Muscle of arm (tissue), 14 donors: ENCODE measurements at places on chromosomes 4 and X. TPM values are rescaled to one million over a fixed set of nuclear protein-coding genes. Genes with fewer than 3 reads are reported as not detected.
A peak's percentile ranks its signal among the peaks of the same experiment; 100 is the strongest.

VCX3B gene
- not detected for polyA plus RNA-seq

DNA sequence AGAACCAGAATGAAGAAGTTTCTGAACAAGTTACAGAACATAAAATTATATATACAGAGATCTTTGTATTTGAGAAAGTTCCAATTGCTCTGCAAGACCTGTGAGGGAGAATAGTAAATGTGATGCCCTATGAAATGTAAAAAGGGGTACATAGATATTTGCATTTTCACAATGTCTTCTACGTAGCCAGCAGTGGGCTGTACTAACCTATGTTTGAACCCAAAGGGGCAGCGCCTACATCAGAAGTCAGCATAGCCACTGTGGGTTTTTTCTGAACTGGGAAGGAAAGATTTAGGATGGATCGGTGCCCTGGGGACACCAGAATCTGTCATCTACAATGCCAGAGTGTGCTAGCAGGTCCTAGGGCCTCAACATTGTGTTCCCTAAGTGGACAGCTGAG, 69.5 kb upstream of the CT45A1 start:
- no peak for DNase-seq

GRCh38 chr4:27278615-27279375, 418.2 kb downstream of the STIM2 start:
- DNase-seq, result peak; percentile 49

DNA sequence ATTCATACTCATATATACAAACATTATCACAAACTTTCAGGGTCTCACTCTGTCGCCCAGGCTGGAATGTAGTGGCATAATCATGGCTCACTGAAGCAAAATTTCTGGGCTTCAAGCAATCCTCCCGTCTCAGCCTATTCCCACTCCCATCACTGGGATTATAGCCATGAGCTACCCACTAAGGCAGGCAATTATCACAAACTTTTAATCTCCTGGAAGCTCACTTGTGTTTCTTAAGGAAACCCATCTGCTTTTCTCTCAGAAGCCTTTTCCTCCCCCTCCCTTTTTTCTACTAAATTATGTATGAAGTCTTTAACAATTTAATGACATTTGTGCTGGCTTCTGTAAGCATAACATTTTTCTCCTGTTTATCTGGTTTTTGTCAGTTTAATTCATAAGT, 170.5 kb downstream of the AREG start:
- no peak for DNase-seq

DNA sequence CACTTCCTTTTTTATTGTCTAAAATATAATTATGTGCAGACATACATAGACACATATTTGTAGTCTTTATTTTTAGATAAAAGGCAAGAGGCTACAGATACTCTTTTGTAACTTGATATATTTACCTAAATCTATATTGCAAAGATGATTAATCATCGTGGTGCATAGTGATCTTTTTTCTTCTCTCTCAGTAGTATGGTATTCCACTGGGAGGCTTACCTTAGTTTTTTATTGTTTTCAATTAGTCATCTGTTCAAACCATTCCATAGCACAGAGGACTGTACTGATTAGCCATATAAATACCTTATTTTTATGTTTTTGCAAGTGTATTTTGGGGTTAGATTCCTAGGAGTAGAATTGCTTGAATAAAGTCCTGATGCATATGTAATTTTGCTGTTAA, 619.7 kb downstream of the GRXCR1 start:
- DNase-seq, result no peak

- DNase-seq, result no peak
These were observed 16.9 kb downstream of the SSX5 start for GRCh38 chrX:48179691-48180090.

DNA sequence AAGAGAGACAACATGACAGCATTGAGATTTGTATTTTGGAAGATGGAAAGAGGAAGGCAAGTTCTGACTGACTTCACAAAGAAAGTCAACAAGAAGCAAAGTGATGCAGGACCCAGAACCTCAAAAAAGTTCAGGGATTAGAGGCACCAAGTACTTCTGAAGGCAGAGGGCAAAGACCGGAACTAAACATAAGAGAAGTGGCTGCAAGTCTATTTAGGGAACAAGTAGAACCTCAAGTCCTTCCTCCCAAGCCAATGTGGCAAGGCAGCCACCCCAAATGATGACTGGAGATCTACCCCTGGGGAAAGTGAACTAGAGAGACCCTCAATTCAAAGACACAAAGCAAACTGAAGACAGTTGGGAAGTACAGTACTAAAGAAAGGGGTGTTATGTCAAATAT, 46.6 kb downstream of the SLC39A8 start:
- no peak for DNase-seq

DNA sequence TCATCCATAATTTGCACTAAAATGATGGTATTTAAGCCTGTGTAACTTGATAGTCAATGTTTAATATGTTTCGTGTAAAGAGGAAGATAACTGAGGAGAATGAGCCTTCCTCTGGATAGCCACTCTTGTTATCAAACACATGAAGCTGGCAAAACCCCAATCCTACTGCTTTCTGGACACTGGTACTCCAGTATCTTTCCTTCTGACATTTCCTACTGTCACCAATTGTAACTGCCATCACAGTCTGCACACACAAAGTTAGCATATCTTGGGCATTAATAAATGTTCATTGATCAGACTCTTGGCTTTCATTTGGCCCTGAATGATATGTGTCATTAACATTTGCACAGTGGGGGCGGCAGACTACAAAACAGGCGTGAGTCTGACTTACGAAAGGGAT, 419.1 kb downstream of the TMA16 start:
- no peak for DNase-seq
